ENCODE measurements at places on chromosomes 1 and 21.

- peak; percentile 74 for DNase-seq
Observed at GRCh38 chr1:117166076-117166475, 44.5 kb upstream of the TRIM45 start.

DNA sequence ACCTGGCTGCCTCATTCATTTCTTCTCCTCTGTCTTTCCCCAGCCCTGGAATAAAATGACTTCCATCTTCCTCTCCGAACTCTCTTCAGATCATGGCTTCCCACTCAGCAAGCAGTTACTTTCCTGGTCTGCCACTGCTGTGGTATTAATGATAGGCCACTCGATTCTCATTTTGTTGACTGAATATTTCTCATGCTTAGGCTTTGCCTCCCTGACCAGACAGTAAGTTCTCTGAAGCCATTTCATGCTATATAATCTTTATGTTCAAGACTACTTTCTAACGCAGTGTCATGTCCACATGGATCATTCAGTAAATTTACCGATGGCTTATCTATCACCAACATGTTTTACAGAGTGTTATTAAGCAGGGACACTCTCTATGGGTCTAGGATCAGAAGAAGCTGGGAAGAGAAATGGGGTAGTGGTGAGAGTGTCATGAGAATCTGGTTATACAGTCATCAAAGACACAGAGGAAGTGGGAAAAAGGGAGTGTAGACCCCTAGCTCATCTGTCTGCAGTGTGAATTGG is 20.6 kb downstream of the RUNX1 start:
- no peak for DNase-seq

- DNase-seq, result no peak
Observed at GRCh38 chr1:74824497-74825107, 91.7 kb downstream of the TYW3 start.

DNA sequence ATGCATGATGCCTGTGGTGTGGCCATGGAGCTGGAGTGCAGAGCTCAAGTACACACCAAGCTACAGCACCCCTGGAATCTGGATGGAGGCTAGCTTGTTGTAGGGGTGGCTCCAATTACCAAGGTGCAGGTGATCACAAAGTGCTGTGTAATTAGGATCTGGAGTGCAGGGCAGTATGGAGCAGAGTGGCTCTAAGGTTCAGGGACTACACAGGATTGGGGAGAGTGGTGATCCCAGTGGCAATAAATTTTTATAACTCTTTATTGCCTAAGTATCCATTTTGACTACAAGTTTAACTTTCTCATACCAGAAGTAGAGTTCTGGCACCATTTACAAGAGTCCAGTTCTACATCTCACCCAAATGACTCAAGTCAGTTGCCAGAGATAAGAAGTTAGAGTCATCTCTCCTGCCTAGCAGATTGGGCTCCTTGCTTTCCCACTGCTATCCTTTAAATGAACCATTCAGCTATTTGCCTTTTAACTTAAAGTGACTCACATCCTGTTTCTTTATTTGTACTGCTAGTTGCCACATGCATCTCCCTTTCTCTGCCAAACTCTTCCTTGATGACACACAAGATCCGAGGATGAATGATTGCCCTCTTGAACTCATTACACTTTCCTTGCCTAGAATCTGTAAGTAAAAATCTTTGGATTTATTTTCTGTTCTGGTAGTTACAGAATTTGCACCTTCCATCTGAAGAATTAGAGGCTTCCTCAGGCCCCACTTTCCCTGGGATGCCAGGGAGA is 427.2 kb downstream of the KCNT2 start:
- peak; percentile 85 for DNase-seq

- no peak for DNase-seq
Observed at GRCh38 chr1:97826820-97827219, 94.0 kb downstream of the DPYD start.

DNA sequence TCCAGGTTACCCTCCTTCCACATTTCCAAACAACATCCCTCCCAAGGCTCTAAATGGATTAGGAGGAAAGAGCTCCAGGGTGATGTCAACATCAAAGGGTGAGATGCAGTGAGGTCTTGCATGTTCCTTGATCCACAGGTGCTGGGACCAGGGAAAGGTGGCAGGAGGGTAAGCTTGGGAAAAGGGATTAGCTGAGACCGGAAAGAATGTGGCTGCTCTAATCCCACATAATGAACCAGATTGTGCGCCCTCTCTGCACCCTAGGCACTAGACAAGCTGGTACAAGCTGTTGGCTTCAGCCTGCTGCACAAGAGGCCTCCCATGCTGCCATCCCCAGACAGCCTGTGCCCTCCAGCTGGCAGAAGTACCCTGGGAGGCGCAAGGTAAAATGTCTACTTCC is 34.9 kb downstream of the PLXNA2 start:
- DNase-seq, result no peak

DNA sequence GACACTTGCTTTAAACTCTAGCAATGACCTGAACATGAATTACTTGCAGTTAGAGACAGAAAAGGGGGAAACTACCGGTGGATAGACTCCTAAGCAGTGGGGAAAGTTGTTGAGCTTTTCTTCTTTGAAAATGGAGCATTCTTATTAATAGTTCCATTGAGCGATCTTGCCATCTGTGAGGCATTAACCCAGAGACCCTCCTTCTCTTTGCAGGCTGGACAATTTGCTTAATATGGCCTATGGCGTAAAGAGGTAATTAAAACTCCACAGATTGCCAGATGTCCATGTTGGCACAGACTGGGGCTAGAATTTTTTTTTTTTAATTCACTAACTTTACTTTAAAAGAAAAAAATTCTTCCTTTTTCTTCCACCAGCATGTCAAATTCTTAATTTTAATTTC is 88.5 kb downstream of the ELAVL4 start:
- DNase-seq, result no peak

GRCh38 chr21:42833439-42833815 is 45.9 kb downstream of the WDR4 start:
- no peak for DNase-seq

DNA sequence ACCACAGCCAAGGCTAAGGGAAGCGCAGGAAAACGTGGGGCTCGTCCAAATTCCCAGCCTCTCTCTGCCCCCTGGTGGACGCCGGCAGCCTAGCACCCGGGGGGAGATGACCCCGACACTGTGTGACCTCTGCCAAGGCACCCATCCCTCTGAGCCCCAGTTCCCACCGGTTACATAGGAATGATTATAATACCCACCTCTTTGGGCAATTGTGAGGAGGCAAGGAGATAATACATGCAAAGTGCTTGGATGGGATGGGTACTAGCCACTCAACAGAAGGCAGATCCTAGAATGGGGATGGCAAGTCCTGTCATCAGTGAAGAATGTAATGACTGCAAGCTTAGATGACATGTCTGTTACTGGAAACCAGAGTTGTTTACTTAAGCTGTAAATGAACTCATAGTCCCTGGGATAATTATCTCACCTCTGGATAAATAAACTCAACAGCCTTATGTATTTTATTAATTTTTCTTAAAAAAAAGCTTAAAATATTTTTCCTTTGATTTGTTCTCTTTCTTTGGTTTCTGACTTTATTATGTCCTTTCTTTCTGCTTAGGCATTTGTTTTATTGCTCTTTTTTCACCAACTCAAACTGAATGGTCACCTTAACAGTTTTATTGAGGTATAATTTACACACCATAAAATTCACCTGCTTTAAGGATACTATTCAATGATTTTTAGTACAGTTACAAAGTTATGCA is 11.3 kb upstream of the BMP8B start:
- DNase-seq, result peak; percentile 61

DNA sequence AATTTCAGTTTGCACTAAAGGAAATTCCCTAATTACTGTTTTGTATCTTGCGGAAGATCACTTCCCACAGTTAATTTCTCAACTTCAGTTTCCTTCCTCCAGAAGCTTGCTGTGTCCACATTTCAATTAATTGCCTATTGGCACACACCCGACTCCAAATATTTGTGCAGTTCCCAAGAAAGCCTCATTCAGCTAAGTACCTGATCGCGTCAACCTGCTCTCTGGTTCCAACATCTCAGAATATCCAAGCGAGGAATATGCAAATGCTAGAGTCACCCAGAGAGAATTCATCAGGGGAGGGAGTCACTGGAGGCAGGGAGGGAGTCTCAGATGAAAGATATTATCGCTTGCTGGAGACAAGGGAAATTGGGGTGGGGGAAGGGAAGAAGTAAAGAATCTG is 351.3 kb downstream of the RRAGC start:
- DNase-seq, result no peak

GRCh38 chr1:227895828-227896685 is 51.7 kb downstream of the WNT9A start:
- DNase-seq, result no peak

GRCh38 chr1:220527279-220527907 is 543 bp upstream of the MARK1 start:
- DNase-seq, result no peak

GRCh38 chr1:15186073-15186845 is 32.7 kb downstream of the TMEM51 start:
- no peak for DNase-seq

GRCh38 chr1:10918531-10918930 is 93.9 kb upstream of the TARDBP start:
- peak; percentile 26 for DNase-seq

- peak; percentile 77 for DNase-seq
Observed at GRCh38 chr1:60118085-60118484, 44.5 kb upstream of the C1orf87 start.

DNA sequence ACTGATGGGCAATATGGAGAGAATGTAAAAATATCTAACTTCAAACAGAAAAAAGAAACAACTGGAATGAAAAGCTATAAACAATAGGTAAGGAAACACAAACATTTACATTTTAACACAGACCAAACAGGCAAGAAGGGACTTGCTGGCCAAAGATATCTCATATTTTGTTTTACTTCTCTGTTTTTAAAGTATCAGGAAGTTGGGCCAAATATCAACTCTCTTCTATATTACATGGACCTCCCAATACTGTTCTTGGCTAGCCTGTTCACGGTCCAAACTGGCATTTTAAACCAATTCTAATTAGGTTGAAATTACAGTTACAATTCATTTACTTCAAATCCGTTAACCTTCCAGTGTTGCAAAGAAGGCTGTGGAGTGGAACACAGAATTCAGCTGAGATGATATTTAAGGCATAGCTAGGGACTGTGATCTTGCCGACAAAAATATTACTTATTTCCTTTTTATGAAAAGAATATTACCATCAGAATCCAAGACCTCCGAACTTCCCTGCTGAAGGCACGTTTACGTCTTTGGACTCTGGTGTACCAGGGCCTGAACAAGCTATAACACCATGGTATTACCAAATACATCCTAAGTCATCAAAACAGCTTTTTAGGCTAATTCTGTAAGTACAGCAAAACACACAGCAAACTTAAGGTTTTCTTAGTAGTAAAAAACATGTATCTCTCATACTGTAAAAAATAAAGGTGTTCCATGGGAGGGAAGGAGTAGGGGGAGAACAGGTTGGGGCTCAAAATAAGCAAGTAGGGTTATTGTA is 165.4 kb downstream of the RUNX1 start:
- no peak for DNase-seq

DNA sequence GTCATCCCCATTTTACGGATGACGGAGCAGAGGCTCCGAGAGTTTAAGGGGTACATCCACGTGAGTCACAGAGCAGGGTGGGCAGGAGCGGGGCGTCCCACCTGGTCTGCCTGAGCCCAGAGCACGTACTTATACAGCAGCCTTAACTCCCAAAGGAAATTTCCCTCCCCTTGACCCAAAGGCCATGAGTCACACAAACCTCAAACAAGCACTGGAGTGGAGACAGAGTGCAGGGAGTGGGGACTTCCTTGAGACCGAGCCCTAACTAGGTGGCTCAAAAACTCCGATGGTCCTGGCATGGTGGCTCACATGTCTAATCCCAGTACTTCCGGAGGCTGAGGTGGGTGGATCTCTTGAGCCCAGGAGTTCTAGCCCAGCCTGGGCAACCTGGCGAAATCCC is 141.6 kb upstream of the KLHDC7A start:
- no peak for DNase-seq

DNA sequence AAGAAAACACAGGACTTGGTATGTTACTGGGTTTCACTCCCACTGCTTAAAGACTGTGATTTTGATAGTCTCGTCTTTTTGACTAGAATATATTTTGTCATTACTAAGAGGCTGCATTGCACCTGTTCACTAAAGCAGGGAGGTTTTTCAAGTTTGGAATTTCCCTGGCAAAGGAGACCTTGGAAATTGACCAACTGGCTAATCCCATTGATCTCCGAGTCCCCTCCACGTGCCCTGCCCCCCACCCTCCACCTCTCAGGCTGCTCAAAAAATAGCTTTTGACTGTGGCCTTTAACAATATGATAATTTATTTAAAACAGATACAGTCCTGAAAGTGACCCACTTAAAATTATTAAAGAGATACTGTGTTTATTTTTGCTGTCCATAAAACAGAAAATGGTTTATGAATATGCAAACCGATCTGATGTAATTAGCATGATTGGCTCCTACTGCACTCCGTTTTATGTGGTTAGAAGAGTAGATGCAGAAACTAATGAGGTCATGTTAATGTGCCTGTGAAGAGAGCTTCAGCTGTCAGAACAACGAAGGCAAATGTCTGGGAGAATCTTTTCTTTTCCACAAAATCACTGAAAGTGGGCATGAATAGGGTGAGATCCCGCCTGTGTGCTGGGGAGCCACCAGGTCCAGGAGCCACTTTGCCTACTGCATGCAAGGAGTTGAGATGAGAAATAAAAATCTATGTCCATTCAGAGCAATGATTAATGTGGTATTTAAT is 361.5 kb downstream of the RRAGC start:
- DNase-seq, result no peak

GRCh38 chr1:24894002-24894401 is 36.1 kb downstream of the RUNX3 start:
- DNase-seq, result no peak

DNA sequence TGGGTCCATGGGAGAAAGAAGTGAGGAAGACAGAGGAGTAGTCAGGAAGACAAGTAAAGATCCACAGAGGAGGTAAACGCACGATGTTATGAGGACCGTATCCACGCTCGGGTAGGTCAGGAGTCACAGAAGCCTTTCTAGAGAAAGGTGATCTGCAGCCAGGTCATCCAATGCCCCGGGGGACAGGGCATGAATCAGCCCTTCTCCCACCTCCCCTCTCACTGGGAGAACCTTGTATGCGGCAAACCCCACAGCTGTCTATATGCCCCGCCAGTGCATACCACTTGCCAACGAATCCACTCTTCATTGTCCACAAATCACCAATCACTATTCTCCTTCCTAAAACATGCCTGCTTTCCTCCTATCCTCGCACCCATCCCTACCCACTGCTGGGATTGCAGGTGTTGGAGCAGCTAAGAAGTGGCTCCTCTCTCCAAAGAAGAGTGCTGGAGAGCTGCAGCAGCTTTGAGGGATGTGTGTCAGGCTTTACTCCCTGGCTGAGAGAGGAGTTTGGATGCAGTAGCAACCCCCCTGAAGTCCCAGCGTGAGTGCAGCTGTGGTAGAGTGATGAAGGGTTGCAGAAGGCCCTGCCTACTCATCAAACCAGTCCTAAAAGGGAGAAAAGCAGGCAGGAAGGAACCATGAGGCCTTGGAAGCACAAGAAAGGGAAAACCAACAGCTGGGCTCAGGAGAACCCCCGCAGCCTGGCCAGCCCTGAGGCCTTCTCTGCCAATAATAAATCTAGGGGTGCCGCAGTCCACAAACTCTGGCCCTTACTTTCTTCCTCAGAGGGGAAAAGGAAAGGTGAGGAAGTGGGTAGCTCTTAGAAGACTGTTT is 102.2 kb upstream of the GADD45A start:
- no peak for DNase-seq

GRCh38 chr1:81700728-81701470 is 99.8 kb upstream of the ADGRL2 start:
- DNase-seq, result no peak

GRCh38 chr1:56456435-56457101 is 122.8 kb downstream of the PLPP3 start:
- no peak for DNase-seq
